A549 treated with AZD2906 at 1 μM for 4 hours (cell line): ENCODE measurements at places on chromosomes 12 and 14. TPM values are rescaled to one million over a fixed set of nuclear protein-coding genes. Genes with fewer than 3 reads are reported as not detected.

The C1S gene
- total RNA-seq, result 40.4 to 73.4 TPM (median 41.9 TPM) in 5 replicates

The FAIM2 gene
- 0.01 to 0.13 TPM (median 0.03 TPM) in 3 of 5 replicates, not detected in the others for total RNA-seq

The ASCL1 gene
- not detected in 5 replicates for total RNA-seq

The ARHGDIB gene
- total RNA-seq, result 0.88 to 1.7 TPM (median 1.2 TPM) in 5 replicates

The BHLHE41 gene
- total RNA-seq, result 0.41 to 1.6 TPM (median 0.63 TPM) in 5 replicates

The TRHDE gene
- total RNA-seq, result 0.01 to 0.15 TPM (median 0.03 TPM) in 5 replicates

The HOTAIR gene
- 0.06 to 0.29 TPM (median 0.12 TPM) in 5 replicates for total RNA-seq

The DPY19L2 gene
- total RNA-seq, result 1.1 to 2.2 TPM (median 1.3 TPM) in 5 replicates

The NOXRED1 gene
- total RNA-seq, result 0.05 to 0.08 TPM (median 0.05 TPM) in 4 of 5 replicates, not detected in the other

The SAMD15 gene
- total RNA-seq, result 1.4 to 3.1 TPM (median 1.5 TPM) in 5 replicates

The AMN gene
- total RNA-seq, result 0.14 to 0.48 TPM (median 0.28 TPM) in 5 replicates

The TEDC1 gene
- total RNA-seq, result 30.6 to 49.9 TPM (median 48.4 TPM) in 5 replicates

The FIGNL2 gene
- total RNA-seq, result 0.21 to 0.29 TPM (median 0.28 TPM) in 5 replicates

The NTF3 gene
- 0.05 to 0.07 TPM (median 0.07 TPM) in 3 of 5 replicates, not detected in the others for total RNA-seq

The E2F7 gene
- total RNA-seq, result 6.3 to 8.6 TPM (median 7.2 TPM) in 5 replicates

The AQP6 gene
- not detected in 5 replicates for total RNA-seq

The CNTN1 gene
- 36.2 to 57.2 TPM (median 51.1 TPM) in 5 replicates for total RNA-seq

The CCDC184 gene
- 2.4 to 3.3 TPM (median 2.8 TPM) in 5 replicates for total RNA-seq

The PPFIBP1 gene
- 15.8 to 25.2 TPM (median 20.6 TPM) in 5 replicates for total RNA-seq

The SERPINA9 gene
- total RNA-seq, result 0.07 to 0.09 TPM in 2 of 5 replicates, not detected in the others

The CLEC4D gene
- total RNA-seq, result not detected in 5 replicates

The TCL1B gene
- not detected in 5 replicates for total RNA-seq

The SELPLG gene
- 0.79 to 1.1 TPM (median 0.94 TPM) in 5 replicates for total RNA-seq

The GALNT6 gene
- 2.4 to 3.3 TPM (median 3.1 TPM) in 5 replicates for total RNA-seq

The CDK4 gene
- total RNA-seq, result 240 to 276 TPM (median 248 TPM) in 5 replicates

The TRPV4 gene
- total RNA-seq, result 0.07 to 0.11 TPM (median 0.08 TPM) in 5 replicates

The KCNA1 gene
- not detected in 5 replicates for total RNA-seq

The CD163L1 gene
- 0.22 to 0.67 TPM (median 0.41 TPM) in 5 replicates for total RNA-seq

The PRICKLE1 gene
- total RNA-seq, result 0.65 to 0.90 TPM (median 0.77 TPM) in 5 replicates

The PMCH gene
- not detected in 5 replicates for total RNA-seq

The SOAT2 gene
- total RNA-seq, result 0.07 to 0.30 TPM (median 0.24 TPM) in 5 replicates

The PRKAB1 gene
- 30.3 to 35.0 TPM (median 33.5 TPM) in 5 replicates for total RNA-seq

The KRT77 gene
- total RNA-seq, result not detected in 5 replicates

The CBLN3 gene
- 1.0 to 1.7 TPM (median 1.3 TPM) in 5 replicates for total RNA-seq

The FLRT2 gene
- total RNA-seq, result 2.7 to 3.0 TPM (median 2.8 TPM) in 5 replicates

The CISTR gene
- not detected in 5 replicates for total RNA-seq

The SLC38A1 gene
- 69.0 to 94.5 TPM (median 78.1 TPM) in 5 replicates for total RNA-seq

The NKX2-1 gene
- total RNA-seq, result 0.03 to 0.07 TPM (median 0.06 TPM) in 4 of 5 replicates, not detected in the other

The APOF gene
- total RNA-seq, result not detected in 5 replicates

The RNF212B gene
- not detected in 5 replicates for total RNA-seq

The KLRG1 gene
- total RNA-seq, result 1.1 to 1.8 TPM (median 1.6 TPM) in 5 replicates

The TMEM233 gene
- 0.02 to 0.15 TPM (median 0.07 TPM) in 4 of 5 replicates, not detected in the other for total RNA-seq

The SNRPF gene
- total RNA-seq, result 101 to 140 TPM (median 119 TPM) in 5 replicates

The RPL10L gene
- not detected in 5 replicates for total RNA-seq
